HCEC 1CT (cell line): ENCODE measurements at places on chromosomes 2 and 18.

DNA sequence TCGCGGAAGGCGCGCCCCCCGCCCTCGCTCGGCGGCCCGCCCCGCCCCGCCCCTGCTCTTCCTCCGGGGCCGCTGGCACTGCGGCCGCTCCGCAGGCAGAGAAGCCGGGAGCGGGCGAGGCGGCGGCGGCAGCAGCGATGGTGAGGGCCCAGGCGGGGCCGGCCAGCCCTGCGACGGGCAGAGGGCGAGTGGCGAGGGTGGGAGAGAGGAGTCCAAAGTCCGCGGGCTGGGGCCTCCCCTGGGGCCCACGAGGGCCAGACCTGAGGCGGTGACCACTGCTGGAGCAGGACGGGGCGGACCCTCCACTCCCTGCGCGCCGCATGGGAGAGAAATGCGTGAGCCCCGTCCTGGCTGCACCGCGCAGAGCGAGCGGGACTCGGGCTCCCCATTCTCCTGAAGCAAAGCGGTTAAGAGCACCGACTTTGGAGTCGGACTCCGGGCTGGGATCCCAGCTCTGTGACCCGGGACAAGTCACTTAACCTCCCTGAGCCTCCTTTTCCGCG, at the start of gene VAMP5:
TSS of gene VAMP5 (plus strand) at position 78 of the 503 bp plus-strand sequence. CDS start at position 138, 60 bp downstream.
- DNase-seq: peak; percentile 11

GRCh38 chr2:37523814-37524362, 147.6 kb downstream of the CDC42EP3 start:
- DNase-seq: peak; percentile 76

GRCh38 chr2:238861766-238862315, 14.0 kb downstream of the TWIST2 start:
- DNase-seq: no peak

DNA sequence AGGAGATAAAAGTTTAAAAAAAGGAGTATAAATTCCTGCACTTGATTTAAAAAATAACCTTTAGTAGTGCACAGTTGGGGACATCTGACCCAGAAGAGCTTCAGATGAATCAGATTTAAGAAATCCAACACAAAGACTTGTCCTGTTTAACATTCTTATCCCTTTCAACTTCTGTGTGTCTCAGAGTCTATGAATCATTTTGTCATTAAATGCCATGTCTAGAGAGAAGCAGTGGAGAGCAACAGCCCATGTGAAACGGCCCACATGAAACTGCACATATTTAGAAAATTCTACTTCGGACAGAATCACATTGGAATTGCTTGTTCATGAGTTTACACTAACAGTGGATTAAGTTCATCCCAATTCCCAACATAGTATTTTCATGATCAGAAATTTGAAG, 278.6 kb downstream of the SLC8A1 start:
- DNase-seq: peak; percentile 29

DNA sequence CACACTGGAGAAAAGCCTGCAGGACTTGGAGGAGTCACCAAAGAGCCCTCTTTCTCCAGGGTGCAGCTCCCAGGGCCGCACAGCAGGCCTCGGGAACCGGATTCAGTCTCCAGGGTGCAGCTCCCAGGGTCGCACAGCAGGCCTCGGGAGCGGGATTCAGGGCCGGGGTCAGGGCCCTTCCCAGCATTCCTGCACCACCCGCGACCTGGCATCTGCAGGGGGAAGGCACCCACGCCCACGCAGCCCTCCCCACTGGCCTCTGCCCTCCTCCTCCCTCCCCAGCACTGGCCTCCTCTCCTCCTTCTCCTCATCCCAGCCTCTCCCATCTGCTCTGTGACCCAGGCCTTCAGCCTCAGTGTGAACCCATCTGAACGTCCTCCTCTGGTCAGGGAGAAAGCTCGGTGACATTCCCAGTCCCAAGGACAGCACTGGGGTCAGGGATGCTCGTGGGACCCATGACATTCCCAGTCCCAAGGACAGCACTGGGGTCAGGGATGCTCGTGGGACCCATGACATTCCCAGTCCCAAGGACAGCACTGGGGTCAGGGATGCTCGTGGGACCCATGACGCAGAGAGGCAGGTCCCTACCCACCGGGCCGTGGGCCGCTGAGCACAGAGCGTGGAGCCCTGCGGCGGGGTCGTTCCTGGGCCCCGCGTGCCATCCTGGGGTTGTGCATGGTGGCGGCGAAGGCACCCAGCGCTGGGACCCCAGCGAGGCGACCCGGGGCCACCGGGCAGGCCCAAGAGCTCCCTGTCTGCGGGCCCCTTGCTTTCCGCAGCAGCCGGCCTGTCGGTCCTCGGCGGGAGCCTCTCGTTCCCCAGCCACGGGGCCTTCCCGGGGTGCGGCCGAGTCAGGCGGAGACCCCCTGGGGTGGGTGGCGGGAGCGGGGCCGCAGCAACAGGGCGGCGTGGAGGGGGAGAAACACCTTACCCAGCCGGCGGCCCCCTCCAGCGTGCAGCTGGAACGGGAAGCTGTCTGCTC, 550.2 kb upstream of the SALL3 start:
- DNase-seq: no peak

GRCh38 chr2:167626301-167626700, 621.1 kb downstream of the STK39 start:
- DNase-seq: no peak

GRCh38 chr18:4058179-4058578, 396.9 kb downstream of the DLGAP1 start:
- DNase-seq: no peak

- peak; percentile 50 for DNase-seq
Observed at GRCh38 chr2:219495531-219496122, 3.1 kb upstream of the GMPPA start.

DNA sequence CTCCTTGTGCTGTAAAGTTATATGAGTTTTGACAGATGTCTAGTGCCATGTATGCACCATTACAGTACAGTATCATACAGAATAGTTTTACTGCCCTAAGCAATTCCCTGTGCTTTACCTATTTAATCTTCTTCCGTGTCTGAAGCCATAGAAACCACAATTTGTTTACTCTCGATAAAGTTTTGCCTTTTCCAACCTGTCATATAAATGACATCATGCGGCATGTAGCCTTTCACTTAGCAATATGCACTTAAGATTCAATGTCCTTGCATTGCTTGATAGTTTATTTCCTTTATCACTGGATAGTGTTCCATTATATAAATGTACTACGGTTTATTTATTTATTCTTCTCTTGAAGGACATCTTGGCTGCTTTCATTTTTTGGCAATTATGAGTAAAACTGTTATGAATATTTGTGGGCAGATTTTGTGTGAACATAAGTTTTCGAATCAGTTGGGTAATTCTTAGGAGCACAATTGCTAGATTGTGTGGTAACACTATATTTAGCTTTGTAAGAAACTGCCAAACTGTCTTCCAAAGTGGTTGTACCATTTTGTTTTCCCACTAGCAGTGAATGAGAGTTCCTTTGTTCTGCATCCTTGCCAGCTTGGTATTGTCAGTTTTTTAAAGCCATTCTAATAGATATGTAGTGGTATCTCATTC, 136.8 kb upstream of the MAP3K20 start:
- peak; percentile 38 for DNase-seq

GRCh38 chr18:48072428-48073204, 142.2 kb upstream of the SMAD2 start:
- no peak for DNase-seq

- DNase-seq: peak; percentile 47
Observed at GRCh38 chr2:225056330-225057073, 14.2 kb upstream of the DOCK10 start.

GRCh38 chr2:52145005-52145404, 1113.1 kb upstream of the NRXN1 start:
- no peak for DNase-seq

GRCh38 chr2:176079831-176080539, 3.8 kb downstream of the EVX2 start:
- DNase-seq: no peak

DNA sequence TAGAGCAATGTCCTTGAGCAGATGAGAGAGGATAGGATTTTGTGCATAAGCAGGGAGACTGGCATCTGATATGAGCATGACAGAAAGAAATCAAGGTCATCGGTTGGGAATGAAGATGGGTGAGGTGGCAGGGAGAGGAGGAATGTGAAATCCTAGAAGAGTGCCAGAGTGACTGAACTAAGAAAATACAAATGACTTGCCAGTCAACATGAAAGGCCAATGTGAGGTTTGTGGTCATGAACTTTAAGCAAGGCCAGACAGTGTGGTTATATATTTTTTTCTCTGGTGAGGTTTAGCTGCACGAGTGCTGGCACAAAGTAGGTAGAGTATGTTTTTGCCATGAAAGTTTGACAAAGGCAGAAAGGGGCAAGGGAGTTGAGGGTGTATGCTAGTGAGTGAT, 21.2 kb downstream of the QPCT start:
- no peak for DNase-seq

GRCh38 chr2:209753020-209753419, 18.6 kb upstream of the UNC80 start:
- DNase-seq: no peak

GRCh38 chr2:176096986-176097819, 2.4 kb upstream of the HOXD12 start:
- DNase-seq: peak; percentile 83

DNA sequence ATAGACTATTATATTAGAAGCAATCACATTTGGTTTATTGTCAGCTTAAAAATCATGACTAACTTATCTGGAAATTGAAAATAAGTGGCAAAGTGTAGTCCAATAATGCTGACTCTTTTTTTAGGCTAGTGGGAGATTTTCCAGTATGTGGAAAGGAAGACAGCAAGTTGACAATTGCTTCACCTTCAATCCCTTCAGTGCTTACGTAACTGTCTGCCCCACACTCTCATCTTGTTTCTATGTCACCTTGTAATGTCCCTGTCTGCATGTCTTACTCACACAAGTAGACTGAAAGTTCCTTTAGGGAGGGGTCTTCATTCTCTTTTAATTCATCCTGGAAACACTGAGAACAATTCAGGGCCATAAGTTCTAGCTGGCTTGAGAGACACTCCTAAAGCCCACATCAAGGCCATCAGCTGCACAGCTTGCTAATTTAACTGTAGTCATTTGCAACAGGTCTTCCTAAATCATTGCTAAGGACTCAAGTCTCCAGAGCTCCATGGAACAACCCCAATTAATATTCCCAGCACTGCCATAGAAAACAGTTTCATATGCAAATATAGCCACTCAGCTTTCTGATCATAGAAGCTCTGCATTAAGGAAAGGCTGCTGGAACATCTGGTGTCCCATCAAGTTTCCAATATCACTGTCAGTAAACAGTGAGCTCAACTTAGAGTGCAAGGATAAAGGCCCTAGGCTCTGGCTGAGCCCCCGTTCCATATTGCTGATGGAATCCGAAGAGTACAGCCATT, 230.5 kb downstream of the ETAA1 start:
- no peak for DNase-seq

DNA sequence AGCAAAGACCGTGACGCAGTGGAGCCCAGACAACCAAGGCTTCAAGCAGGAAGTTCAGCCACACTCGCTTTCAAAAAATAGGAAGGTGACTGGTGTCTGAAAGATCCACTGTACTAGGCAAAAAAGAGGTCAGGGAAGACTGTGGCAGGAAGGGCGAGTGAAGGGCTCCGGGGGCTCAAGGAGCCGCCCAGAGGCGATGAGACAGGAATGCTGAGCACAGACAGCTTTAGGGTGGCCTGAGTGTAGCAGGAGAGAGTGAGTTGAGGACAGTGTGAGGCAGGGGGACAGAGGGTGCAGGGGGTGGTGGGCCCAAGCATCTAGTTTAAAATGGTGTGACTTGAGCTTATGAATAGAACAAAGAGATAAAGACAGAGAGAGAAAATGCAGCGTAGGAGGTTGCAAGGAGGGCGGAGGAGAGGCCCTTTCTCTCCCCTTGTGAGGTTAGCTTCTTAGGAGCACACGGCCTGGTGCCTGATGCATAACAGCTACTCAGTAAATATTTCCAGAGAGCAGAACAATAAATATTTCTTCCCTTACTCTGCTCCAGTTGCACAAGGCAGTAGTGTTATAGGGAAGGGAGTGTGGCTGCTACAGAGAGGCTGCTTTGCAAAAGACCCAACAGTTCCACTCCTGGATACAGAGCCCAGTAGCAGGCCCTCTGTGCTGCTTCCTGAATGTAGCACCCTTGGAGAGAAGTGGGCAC, 789.7 kb upstream of the RAB6C start:
- DNase-seq: no peak

GRCh38 chr2:168060986-168061750, 186.2 kb downstream of the STK39 start:
- DNase-seq: peak; percentile 32

DNA sequence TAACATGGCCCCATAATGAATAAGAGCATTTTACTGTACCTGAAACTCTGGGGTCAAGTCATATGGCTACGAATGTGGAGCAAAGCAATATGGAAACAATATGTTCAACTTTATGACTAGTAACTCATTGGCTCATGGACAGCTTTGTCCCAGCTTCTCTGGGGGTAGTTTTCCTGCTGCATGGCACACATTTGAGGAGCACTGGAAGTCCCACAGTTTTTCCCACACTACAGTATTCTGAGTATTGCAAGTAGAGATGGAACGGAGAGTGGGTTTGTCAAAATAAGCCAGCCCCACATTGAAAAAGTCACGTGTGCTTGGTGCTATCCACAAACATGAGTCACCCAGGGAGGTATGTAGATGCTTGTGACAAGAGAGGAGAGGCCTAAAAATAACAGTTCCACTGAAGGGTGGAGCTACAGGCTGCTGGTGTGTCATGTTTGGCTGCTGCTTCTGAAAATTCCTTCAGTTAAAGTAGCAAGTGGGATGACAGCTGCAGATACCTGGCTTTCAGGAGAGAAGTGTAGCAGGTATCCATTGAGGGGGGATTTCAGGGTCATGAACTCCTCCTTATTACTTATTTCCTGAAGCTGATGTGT, 48.2 kb upstream of the CTAGE1 start:
- DNase-seq: peak; percentile 96

- DNase-seq: no peak
Observed at GRCh38 chr2:103781313-103781712, 1019.5 kb downstream of the TMEM182 start.

- no peak for DNase-seq
Observed at GRCh38 chr2:222672068-222672401, 577 bp downstream of the MOGAT1 start.

- DNase-seq: no peak
Observed at GRCh38 chr2:128316777-128317180, 1.9 kb downstream of the HS6ST1 start.

GRCh38 chr2:221999717-222000116, 299.1 kb downstream of the PAX3 start:
- peak; percentile 97 for DNase-seq

- peak; percentile 7 for DNase-seq
Observed at GRCh38 chr18:24208270-24209035, 69.6 kb downstream of the CABYR start.

DNA sequence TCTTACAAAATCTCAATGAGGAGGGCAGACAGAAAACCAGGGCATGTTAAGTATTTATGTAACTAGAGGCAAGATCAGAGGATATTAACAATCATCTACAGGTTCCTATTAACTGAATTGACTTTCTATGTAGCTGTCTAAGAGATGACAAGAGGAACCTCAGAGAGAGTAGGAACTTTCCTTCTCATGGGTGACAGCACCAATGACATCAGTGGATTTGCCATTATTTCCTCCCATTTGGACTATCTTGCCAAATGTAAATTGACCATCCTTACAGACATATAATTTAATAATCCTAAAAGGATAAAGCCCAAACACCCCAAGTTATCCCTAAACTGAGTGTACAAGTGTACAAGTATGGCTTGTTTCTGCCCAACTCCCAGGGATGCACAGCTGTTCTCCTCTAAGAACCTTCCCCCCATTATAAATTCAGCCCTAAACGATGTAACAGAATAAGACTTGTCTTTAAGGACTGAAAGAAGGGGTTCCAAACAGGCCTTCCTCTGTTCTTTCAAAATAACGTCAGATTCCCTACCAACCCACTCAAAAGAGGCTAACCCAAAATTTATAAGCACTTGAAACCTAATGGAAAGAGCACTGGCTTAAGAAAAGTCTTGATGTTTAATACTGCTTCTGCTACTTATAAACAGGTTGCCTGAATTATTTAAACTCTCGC, 73.4 kb upstream of the CHAC2 start:
- no peak for DNase-seq

GRCh38 chr2:100041946-100042345, 100.4 kb downstream of the AFF3 start:
- no peak for DNase-seq
